A549 (cell line): ENCODE measurements at places on chromosomes 4 and X. TPM values are rescaled to one million over a fixed set of nuclear protein-coding genes. Genes with fewer than 3 reads are reported as not detected.

Gene CT45A2
- not detected in 3 replicates for polyA plus RNA-seq

DNA sequence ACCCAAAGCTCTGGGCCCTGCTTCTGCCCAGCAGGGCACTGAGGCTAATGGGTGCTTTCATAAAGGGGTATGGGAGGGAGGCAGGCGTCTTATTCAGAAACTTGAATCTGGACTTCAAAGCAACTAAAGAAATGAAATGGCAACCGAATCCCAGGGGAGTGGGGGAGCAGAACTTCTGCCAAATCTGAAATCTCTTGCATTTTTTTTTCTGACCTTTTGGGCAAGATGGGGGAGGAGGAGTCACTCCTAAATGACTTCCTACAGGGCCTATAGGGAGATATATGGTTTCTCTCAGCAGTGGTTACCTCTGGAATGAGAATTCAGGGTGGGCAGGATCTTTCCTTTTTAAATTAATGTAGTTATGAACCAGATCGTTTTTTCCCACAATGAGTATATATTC is 30.6 kb upstream of the KIAA1210 start:
- DNase-seq: no peak

DNA sequence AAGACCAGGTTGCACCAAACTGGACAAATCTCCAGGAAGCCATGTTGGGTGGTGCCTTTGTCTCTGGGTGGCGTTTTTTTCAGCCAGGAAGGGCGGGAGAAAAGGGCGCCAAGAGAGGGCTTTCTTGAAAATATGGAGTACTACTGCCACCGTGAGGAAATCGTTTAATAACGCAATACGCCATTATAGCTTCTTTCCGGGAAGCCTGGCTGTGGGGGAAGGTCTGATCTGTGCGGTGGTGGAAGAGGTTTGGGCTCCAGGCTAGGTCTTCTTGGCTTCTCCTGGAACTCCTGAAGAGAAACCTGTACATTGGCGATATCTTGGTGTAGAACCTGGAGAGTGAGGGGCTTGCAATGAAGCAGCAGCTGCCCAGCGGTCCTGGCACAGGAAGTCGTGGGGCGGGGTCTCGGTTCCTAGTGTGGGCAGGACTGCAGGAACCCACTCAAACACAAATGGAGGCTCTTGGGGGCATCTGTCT is 202.7 kb downstream of the OR13H1 start:
- DNase-seq: peak; percentile 92

DNA sequence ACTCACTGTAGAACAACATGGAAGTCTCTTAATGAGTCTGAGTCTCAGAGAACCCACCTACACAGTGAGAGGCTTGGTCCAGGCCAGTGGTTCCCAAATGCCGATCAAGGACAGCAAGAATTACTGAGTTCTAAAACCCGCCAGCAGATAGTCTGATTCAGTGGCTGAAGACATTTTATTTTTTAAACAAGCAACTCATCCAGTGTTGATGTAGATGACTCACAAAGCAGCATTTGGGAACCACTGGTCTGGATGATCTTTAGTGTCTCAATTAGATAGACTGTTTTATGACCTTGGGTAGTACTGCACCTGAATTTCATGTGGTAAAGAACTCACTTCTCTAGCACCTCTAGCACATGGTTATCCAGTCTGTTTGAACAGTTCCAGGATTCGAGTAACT is 193.6 kb downstream of the FBXW7 start:
- no peak for DNase-seq

DNA sequence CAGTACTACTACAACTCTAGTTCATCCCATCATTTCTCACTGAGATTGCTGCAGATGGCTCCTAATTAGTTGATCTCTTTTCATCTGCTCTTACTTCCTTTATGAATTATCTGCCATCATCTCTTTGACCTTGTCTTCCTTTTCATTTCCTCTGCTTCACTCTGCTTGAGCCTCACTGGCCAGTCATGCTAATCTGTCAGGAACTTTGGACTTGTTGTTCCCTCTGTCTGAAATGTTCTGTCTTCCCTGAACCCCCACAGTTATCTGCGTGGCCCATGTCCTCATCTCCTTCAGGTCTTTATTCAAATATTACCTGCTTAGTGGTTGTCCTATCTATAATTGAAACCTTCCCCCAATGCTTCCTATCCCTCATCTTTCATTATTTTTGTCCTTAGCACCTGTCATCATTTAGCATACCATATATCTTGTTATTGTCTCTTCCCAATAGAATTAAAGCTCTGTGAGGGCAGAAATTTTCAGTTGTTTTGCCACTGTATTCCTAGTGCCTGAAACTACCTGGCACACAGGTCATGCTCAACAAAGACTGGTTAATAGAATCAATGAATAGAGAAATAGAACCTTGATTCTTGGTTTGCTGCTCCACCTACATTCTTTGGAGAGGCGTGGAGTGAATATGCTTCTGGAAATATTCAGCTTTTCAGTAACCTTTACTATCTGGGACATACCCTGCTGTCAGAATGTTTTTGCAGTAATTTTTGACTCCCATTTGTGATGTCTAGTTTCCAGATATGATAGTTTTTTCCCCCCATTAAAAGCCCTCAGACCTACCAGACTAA is 5.0 kb downstream of the SLC4A4 start:
- DNase-seq: no peak
